Left lobe of liver (tissue), 2 donors: ENCODE measurements at places on chromosomes 4 and X. TPM values are rescaled to one million over a fixed set of nuclear protein-coding genes. Genes with fewer than 3 reads are reported as not detected.
A peak's percentile ranks its signal among the peaks of the same experiment; 100 is the strongest.

Gene GPC3
- total RNA-seq: 1.1 TPM

Gene CCNA2
- total RNA-seq: 0.45 TPM

Gene MGARP
- 0.13 TPM for total RNA-seq

Gene GPR50
- not detected for total RNA-seq

Gene GASK1B
- 3.2 TPM for total RNA-seq

Gene GUCY1A1
- total RNA-seq: 4.9 TPM

Gene DCX
- not detected for total RNA-seq

Gene RAB41
- total RNA-seq: not detected

Gene HSD17B11
- total RNA-seq: 135 TPM

Gene SCRG1
- not detected for total RNA-seq

DNA sequence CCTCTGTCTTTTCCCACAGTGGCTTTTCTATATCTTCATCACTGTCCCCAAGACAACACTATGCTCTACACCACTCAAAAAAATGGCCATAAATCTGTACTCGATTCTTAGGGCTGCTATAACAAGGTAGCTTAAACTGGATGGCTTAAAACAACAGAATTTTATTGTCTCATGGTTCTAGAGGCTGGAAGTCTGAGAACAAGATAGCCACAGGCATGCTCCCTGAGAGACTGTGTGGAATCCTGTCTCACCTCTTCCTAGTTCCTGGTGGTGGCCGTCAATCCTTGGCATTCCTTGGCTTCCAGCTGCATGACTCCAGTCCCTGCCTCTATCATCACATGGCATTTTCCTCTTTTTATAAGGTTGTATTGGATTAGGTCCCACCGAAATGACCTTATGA, 70.7 kb upstream of the DCLK2 start:
- DNase-seq: no peak

DNA sequence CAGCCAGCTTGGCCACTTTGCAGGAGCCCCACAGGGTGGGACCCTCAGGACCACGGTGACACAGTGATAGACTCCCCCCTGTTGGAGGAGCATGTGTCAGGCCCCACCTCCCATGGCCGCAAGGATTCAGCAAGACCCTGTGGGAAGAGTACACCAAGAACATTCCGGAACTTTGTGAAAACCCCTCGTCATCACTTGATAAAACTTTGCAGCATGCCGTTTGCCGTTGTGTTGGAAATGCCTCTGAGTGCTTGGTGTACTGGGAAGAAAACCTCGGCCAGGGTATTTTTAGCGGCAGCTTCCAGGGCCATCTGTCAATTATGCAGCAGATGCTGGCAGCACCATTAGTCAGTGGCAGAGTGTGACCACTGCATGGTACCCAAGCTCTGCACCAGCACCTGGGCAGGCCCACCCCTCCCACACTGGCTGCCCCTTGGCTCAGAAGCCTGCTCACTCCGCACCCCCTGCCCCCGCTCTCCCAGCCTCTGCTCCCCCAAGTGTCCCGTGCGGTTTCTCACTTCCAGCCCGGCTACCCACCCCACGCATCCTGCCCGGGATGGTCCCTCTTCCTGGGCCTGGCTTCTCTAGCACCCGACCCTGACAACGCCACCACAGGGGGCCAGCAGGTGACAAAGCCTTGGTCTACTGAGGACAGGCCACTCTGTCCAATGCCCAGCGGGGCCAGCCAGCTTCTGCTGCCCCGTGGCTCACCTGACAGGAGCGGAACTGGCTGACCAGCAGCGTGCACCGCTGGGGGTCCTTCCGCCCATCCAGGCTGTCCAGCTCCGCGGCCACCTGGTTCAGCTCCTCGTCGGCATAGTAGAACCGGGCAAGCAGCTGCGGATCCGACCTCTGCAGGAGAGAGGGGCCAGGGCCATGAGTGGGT, 65.0 kb downstream of the ZFYVE28 start:
- peak; percentile 41 for DNase-seq

- DNase-seq: no peak
These were observed 40.4 kb downstream of the NSG1 start for GRCh38 chr4:4427121-4427870.

- no peak for DNase-seq
These were observed 240.2 kb upstream of the F9 start for GRCh38 chrX:139290310-139290709.

- no peak for DNase-seq
These were observed 13.3 kb downstream of the RNF4 start for GRCh38 chr4:2482192-2482591.

DNA sequence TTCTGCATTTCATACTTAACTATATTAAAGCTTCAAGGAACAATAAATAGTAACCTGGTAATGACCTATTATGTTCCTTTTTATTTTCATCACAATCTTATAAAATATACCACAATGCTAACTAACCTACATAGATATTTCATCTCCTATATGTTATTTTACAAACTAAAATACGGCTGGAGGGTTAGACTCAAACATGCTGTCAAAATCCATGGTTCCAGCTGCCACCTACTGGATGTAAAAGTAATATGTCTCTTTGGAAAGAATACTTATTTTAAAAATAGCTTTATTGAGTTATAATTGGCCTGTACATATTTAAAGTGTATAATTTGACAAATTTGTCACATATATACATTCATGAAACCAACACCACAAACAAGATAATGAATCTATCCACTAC, 15.0 kb downstream of the RGN start:
- no peak for DNase-seq

GRCh38 chr4:138494931-138495330, 252.8 kb upstream of the SLC7A11 start:
- no peak for DNase-seq

GRCh38 chr4:7647600-7648543, 213.1 kb upstream of the PSAPL1 start:
- no peak for DNase-seq

GRCh38 chr4:66741081-66741480, 804.2 kb downstream of the CENPC start:
- DNase-seq: no peak

DNA sequence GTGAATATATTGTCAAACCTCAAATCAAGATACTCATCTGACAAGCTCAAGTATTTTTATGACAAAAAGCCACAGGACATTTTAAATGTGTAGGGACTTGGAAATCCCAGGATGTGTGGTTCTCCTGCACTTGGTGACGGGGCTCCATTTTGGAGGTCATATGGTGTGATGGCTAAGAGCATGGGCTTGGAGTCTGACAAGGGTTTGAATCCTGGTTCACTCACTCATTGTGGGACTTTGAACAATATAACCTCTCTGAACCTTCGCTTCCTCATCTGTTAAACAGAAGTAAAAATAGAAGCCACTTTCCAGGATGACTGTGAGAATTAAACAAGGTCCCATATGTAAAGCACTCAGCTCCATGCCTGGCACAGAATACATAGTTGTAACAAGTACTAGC, 99.6 kb downstream of the SMIM20 start:
- DNase-seq: no peak

DNA sequence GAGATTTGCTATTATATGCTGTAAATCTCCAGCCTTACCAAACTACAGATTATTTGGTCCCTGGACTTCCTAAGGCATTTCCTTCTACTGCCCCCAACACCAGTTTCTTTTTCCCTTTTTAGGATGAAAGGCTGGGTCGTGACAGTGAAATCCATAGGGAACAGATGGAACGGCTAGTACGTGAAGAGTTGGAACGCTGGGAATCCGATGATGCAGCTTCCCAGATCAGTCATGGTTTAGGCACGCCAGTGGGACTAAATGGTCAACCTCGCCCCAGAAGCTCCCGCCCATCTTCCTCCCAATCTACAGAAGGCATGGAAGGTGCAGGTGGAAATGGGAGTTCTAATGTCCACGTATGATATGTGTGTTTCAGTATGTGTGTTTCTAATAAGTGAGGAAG, 67.9 kb downstream of the PKD2 start:
- DNase-seq: no peak

DNA sequence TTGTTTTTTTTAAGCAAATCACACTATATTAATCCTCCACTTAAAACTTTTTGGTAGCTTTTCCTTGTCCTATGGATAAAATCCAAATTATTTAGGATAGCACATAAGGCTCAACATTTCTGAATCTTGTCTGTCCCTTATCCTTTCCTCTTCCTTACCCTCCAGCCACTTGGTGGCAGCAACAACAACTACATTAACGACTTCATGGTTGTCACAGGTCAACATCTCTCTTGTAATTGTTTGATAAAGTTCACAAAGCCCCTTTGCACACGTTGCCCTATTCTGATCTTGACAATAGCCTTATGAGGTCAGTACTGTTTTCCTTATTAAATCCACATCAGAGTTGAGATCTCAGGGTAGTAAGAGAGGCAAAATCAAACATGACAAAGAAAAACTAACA, 269.0 kb upstream of the PABPC4L start:
- DNase-seq: no peak

- DNase-seq: no peak
These were observed 643.7 kb downstream of the BCOR start for GRCh38 chrX:39453889-39454621.

- no peak for DNase-seq
These were observed 33.9 kb downstream of the PRDM8 start for GRCh38 chr4:80231180-80231579.

GRCh38 chrX:9739130-9739529, 26.5 kb downstream of the GPR143 start:
- no peak for DNase-seq

- no peak for DNase-seq
These were observed 153.8 kb upstream of the SLC4A4 start for GRCh38 chr4:71185037-71185436.

GRCh38 chrX:19630228-19630627, 114.9 kb upstream of the MAP3K15 start:
- DNase-seq: no peak

DNA sequence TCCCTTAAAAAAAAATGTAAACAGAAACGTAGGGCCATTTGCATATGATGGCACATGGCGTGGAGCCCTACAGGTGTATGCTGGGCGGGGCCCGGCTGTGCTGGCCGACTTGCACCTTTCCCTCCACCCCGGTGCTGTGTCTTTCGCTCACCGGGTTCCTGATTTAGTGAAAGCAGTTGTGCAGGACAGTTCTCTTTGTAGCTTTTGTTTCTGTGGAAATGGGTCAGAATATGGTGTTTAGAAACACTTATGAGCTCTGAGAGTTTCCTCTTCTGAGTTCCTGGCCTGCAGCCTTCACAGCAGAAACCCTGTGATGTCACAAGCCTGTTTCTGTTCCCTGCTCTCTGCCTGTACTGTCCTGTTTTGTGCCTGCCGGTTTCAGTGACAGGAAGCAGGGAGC, 22.5 kb upstream of the MSANTD1 start:
- DNase-seq: no peak

- DNase-seq: no peak
These were observed 16.0 kb upstream of the VSIG1 start for GRCh38 chrX:108028854-108029253.

GRCh38 chrX:80879916-80880315, 70.2 kb upstream of the BRWD3 start:
- DNase-seq: no peak

GRCh38 chr4:76589402-76589801, 154.4 kb downstream of the SHROOM3 start:
- DNase-seq: no peak

GRCh38 chrX:154305541-154306205, 10.1 kb downstream of the TKTL1 start:
- DNase-seq: no peak

GRCh38 chr4:86091201-86091600, 268.7 kb downstream of the MAPK10 start:
- DNase-seq: no peak

- no peak for DNase-seq
These were observed 6.7 kb upstream of the WAS start for GRCh38 chrX:48676893-48677270.

DNA sequence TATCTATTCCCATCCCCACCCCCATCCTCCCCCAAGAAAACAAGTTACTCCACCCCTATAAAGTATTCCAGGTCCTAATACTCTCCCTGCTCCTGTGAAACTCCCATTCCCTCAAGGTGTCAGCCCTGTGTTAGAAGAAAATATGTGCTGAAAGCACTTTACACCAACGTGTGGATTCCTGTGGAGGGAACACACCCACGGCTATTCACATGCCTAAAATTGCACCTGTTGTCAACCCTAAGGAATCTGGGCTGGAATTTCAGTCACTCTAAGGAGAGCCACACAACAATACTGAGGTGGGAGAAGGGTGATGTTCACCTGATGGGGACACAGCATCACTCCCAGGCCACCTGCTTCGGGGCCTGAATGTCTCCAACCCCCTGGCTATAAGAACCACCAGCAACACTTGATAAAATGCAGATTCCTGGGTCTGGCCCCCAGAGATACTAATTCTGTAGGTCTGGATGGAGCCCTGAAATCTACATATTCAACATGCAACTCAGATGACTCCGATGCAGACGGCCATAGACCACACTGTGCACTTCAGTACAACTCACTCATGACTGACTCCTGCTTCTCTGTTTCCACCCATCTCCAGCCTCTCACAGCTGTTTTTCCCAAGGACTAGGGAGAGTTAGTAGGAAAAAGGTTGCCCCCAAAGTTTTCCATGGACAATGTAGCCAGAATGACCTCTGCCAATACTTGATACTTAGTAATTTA, 15.8 kb downstream of the SCD5 start:
- no peak for DNase-seq

GRCh38 chrX:80430826-80431504, 10.7 kb downstream of the TENT5D start:
- DNase-seq: no peak

DNA sequence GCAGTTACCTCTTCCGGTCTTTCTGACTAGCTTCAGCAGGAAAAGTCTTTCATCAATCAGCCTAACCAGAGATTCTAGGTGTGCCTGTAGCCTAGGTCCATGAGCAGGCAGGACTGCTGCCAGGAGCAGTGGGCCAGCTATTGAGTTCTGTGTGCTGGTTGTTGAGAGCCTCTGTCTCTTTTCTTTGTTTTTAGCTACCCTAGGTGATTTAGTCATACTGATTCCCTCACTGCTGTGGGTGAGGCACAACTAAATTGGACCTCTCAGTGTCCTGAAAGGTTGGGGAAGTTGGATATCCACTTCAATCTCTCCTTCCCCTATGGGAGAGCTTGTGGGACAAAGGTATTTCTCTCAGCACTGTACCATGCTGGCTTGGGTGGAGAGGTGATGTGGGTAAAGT, 354.9 kb downstream of the GPAT3 start:
- no peak for DNase-seq

DNA sequence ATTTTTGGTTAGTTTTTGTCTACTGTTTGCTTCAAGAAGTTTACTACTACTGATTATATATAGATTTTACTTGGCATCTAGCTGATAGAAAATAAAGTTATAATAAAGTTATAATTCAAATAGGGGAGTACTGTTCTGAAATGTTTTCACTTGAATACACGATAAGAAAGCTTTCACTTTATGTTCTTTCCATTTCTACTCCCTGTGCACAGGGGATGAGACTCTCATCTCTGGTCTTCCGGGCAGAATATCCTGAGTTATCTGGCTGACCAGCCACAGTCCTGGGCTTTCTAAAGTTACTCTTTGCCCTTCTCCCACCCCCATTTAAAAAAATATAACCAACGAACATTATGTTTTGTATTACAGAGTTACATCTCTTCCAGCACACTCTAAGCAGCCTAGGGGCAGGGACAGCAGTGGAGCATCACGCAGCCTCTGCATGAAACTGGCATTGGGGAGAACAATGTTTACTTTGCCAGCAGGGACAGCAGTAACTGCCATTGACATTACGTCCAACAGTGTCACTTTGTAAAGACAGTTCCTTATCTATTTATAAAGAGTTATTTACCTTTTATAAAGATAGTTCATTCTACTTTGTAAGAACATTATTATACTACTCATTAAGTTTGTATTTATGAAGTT, 64.3 kb downstream of the METTL14 start:
- DNase-seq: peak; percentile 68

- no peak for DNase-seq
These were observed 2761.5 kb downstream of the ARAP2 start for GRCh38 chr4:33482773-33483172.

- no peak for DNase-seq
These were observed 17.4 kb upstream of the PWWP3B start for GRCh38 chrX:106150701-106151100.
